ENCODE measurements at places on chromosomes 5 and 9. TPM values are rescaled to one million over a fixed set of nuclear protein-coding genes. Genes with fewer than 3 reads are reported as not detected.

The GLE1 gene
- 31.9 TPM for total RNA-seq

DNA sequence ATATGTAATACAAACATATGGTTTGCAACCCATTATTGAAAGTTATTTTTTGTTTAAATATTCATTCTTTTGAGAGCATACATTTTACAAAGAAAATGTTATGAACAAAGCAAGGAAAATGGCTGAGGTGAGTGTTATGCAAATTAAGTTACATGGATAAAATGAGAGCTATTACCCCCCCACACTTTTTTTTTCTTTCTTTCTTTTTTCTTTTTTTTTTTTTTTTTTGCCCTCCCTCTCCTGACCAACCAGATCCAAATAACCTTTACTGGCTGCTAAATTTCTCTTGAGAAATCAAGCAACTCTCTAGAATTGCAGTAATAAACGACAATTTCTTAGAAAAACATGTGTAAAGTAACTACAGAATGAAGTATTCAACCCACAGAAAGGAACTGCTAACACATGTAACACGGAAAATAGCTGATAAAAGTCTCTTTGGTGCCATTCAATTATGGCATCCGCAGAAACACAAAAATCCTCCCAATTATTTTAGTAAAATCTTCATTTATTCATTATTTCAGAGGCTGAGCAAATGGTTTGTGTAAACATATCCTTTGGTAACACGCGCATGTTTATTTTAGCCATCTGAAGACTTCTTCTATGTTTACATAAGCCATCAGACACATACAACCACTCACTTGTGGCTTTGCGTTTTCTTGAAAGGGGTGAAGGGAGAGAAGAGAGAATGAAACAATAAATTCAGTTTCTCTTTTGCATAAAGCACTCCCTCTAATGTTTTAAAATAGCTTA, 216.1 kb downstream of the NFIB start:
- DNase-seq, result no peak

DNA sequence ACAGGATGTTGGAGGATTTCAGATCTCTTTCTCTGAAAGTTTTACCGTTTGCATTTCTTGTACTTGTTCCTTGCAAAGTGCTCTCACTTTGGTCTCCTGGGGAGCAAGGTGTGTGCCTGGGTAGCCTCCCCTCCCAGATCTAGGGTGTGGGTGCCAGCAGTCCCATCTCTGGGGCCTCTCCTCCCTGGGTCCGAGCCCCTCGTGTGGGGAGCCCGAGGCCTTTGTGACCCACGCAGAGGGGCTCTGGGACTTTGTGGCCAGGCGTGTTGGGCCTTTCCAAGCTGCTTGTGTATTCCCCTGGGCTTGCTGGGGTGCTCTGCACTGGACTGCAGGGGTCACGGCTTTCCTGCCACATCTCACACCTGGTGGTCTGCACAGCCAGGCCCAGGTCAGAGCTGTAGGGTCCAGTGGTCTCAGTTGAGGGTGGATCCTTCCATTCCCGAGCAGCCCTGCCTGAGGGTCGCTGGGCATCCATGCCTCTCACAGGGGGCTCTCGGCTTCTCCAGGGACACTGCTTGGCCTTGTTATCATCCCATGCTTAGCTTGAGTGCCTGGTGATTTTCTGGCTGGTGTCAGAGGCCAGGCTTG, 96.3 kb downstream of the CACNA1B start:
- DNase-seq, result no peak

DNA sequence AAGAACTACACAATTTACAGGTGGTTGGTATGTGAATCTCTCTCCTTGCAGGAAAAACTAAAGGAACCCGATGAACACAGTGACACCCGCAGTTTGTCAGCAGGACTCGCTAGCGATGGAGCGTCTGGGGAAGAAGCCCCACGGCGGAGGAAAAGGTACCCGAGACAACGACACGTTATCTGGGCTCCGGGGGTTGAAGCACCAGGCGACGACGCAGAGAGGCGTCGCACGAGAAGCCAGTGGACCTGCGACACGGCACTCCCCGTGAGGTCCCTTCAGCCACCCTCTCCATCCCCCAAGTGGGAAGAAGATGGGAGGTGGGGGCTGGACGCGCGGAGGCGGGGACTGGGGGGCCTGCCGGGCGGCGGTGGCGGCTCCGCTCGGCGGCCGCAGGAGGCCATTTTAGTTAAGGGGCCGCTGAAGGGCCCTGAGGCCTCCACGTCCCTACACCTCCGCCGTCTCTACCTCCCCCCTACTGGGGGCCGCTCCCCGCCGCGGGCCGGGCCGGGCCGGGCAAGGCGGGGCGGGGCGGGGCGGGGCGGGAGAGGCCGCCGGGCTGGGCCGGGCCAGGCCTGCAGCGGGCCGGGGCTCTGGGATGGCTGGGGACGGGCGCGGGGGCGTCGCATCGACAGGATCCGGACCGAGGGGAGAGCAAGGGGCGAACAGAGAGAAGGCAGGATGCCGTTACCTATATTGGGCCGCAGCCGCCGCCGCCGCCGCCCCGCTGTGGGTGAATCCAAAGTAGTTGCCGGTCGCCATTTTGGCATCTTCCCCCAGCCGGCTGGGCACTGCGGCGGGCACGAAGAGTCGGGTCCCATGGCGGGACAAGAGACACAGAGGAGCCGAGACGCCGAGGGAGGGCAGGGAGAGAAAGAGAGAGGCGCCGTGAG, 754 bp downstream of the ZFR start:
- peak; percentile 70 for DNase-seq
